IMR-90 (cell line): ENCODE measurements at places on chromosomes 13 and 19. TPM values are rescaled to one million over a fixed set of nuclear protein-coding genes. Genes with fewer than 3 reads are reported as not detected.

GRCh38 chr19:55013596-55013995 is 24.5 kb downstream of the GP6 start:
- no peak for DNase-seq

- no peak for DNase-seq
Measured at GRCh38 chr19:5877427-5877826, 7.1 kb upstream of the FUT5 start.

GRCh38 chr19:33399081-33399744 is 25.7 kb downstream of the CEBPG start:
- DNase-seq: no peak

DNA sequence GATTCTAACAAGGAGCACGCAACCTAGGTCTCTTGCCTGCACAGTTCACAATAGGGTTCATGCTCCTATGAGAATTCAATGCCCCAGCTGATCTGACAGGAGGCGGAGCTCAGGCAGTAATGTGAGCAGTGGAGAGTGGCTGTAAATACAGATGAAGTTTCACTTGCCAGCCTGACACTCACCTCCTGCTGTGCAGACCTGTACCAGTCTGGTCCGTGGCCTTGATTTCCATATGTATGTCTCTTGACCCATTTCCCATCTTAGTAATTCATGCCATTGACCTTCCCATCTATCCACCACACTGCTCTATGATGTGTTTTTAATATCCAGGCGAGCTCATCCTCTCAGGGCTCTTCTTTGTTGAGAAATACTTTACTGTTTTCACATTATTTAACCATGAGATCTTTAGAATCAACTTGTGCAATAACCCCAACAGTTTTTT is 95.2 kb downstream of the LRCH1 start:
- peak; percentile 60 for DNase-seq

DNA sequence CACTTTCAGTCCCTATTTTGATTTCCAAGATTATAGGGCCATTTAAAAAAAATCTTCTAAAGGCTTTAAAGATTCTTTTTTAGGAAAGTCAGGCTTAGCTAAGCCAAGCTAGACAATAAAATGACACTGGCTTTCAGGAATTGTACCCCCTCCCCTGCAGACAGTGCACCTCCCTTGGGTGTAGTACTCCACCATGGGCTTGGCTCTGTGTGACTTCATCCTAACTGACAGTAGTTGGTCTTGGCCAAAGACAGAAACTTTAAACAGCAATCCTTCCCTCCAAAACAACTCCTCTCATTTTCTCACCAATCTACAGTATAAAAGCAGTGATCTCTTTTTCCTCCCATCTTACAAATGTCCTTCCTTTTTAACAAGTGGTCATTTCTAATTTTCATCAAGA is 283.0 kb downstream of the DNAJC15 start:
- no peak for DNase-seq

DNA sequence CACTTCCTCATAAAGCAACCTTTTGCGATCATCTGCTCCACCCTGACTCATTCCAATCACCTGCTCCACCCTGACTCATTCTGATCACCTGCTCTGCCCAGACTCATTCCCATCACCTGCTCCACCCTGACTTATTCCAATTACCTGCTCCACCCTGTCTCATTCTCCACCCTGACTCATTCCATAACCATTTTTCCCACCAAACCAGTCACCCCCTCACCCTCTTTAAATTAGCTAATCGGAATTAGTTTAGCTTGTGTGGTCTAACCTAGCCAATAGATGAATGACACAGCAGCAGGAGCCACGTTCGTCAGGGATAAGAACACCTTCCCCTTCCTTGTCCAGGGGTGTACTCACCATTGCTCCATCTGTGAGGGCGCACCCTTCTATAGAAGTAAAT is 134.0 kb downstream of the COG6 start:
- no peak for DNase-seq

The LMO7 gene
- total RNA-seq: 367 and 485 TPM in 2 replicates

The ACER1 gene
- total RNA-seq: not detected in 2 replicates

The RYR1 gene
- total RNA-seq: under 0.01 TPM in 1 of 2 replicates, not detected in the other

The ZNF154 gene
- total RNA-seq: 1.9 and 2.9 TPM in 2 replicates

The KRTDAP gene
- total RNA-seq: not detected in 2 replicates
